ENCODE measurements at places on chromosomes 7 and 10.

DNA sequence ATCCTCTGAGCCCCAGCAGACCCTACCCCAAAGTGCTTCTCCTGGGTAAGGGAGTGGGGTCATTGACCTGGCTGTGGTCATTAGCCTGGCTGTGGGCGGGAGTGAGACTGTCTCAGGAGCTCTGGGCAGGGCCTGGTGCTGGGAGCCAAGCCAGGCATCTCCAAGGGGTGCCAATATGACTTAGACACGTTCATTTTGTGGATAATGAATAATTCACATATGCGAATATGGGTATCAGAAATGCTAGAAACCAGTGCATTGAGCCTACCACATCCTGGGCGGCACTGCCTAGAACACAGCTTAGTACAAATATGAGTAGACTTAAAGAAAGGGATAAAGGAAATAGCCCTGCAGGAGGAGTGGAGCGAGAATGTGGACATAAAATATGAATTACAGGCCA lies 14.4 kb upstream of the SRRM3 start:
- no peak for DNase-seq

DNA sequence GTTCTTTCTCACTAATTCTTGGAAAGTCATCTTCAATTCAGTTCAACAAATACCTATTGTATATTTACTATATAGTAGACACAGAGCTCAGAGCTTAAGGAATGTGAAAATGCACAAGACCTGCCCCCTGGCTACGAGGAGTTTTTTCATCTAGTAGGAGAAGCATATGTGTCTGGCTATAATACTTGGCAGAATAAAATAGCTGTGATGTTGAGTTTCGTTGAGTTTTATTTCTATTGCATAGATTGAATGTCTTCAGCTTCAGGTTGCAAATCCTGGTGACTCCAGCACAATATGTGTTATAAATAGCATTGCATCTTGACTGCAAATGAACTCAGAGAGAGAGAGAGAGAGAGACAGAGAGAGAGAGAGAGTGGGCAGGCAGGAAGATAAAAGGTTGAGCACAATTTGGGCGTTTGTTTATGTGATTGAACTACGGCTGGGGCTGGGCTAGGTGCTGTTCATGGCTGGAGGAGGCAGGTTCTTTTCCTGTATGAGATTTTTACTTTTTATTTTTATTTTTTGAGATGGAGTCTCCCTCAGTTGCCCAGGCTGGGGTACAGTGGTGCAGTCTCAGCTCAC lies 229.6 kb downstream of the GALNT17 start:
- no peak for DNase-seq

DNA sequence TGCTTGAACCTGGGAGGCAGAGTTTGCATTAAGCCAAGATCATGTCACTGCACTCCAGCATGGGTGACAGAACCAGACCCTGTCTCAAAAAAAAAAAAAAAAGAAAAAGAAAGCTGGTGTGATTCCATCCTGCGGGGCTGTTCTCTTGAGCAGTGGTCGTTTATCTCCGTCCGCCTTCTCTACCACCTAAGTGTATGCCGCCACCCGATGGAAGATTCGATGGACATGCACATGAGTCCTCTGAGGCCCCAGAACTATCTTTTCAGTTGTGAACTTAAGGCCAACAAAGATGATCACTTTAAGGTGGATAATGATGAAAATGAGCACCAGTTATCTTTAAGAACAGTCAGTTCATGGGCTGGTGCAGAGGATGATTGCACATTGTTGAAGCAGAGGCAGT lies 65.7 kb downstream of the ABRAXAS2 start:
- no peak for DNase-seq

DNA sequence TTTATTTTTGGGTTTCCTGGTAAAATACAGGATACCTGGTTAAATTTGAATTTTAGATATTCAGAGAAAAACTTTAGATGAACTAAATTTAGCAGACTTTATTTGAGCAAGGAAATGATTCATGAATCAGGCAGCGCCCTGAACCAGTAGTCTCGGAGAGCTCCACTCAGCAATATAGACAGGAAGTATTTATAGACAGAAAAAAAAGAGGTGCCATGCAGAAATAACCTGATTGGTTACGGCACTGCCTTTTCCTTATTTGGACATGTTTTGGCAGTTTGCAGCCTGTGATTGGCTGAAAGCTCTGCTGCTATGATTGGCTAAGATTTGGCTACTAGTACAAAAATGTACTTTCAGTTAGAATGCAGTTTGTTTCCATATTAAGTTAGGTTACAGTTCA lies 198.3 kb upstream of the DKK1 start:
- no peak for DNase-seq

Data from stimulated activated CD8-positive, alpha-beta memory T cell treated with anti-CD3 and anti-CD28 coated beads, Interleukin-4, amount 100 ng/mL, for 1 hour (primary cell).